Activated CD4-positive, CD25-positive, alpha-beta regulatory T cell (primary cell): ENCODE measurements at places on chromosomes 13 and 19.

DNA sequence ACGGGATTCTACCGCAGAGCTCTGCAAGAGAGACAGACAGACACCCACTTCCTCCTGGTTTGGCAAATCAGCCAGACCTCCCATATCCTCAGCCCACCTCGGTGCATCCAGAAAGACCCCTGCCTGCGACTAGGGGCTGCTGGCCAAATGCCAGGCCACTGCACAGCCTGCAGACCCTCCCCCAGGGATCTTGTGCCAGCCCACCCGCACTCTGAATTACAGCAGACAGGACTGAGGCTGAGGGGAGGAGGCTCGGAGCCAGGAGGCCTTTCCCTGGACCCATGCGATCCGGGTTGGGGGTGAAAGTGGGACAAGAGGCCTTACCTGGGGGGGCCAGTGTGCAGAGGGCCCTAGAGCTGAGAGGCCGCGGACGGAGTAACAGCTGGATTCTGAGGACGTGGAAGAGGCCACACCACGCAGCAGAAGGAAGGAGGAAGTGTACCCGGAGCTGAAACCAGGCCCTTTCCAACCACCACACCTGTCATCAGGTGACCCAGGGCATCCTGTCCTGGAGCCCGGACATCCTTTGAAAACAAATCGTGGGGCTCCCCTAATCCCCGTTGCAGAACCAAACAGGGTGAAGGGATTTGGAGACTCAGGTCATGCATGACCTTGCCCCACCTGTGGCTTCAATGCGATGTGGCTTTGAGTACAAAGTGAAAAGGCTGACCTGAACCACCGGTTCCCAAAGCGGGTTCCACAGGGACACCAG, 993 bp downstream of the FUT6 start:
- no peak for DNase-seq

DNA sequence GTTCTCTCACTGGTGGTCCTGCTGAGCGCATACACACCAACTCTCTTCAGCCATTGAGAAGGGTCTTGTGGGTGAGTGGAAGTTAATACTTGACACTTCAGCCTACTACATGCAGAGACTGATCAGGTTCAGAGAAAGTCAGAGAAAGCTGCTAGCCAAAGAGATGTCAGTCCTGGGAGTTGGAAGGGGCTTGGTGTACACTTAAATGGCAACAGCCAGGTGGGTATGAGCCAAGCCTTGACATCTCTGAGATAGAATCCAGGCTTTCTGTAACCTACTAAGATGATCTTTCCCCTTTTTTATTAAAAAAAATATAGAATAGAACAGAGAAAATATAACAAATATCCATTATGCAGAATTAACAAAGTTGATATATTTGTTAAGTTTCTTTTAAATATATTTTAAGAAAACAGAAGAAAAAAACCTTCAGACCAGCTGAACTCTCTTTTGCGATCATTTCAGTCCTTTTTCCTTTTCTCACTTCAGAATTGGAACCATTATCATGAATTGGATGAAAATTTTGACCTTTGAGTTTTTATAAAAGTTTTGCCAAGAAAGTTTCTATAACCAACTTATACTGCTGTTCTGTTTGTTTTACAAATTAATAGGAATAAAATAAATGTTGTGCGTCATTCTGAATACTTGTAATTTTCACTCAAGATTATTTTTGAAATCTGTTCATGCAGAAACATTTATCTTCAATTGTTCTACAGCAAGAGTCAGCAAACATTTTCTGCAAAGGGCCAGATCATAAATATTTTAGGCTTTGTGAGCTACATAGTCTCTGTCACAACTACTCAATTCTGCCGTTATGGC, 153.0 kb downstream of the RFC3 start:
- no peak for DNase-seq

DNA sequence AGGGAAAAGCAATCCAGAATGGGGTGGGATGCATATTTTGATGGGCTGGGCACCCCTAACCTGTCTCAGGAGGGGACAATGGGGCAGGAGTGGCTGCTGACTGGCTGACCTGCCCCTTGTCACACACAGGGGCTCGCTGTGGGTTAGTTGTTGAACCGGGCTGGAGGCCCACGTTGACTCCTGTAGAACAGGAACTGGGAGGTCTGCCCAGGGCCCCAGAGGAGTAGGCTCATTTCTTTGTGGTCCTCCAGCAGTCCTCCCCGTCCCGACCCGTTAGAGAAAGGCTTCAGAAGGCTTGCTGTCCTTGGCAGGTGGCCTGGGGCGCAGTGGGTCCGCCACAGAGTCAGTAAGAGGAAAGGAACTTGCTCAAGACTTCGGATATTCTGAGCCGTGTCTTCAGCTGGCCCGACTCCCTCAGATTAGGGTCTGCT, 70.1 kb downstream of the COL4A1 start:
- no peak for DNase-seq

GRCh38 chr19:19432732-19433131, 27.3 kb downstream of the GATAD2A start:
- no peak for DNase-seq

DNA sequence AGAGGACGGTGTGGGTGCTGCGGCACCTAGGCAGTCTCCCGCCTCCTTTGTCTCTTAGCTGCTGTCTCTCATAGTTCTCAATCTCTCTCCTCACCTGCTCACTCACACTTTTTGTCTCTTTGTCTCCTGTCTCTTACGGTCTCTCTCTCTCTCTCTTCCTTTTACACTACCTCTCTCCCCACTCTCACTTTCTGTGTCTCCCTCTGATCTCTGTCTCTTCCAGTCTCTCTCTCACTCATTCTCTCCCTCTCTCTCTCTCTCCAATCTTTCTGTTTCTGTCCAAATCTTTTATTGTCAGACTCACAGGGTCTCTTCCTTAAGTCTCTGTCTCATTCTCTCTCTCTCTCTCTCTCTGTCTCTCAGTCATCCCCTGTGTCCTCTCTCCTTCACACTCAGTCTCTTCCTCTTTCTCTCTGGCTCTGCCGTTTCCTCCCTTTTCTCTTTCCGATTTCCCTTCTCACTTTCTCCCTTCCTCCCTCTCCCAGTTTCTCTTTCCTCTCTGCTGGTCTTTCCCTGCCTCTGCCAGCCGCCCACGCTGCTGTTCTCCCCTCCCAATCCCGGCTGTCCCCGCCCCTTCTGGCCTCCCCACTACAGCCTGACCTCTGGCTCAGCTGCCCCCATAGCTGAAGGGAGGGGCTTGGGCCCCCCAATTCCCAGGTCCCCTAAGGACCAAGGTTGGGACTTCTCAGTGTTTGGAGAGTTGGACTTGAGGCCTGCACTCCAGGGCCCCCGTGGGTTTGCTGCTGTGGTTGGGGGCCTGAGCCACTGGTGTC, at the start of gene PLEKHA4:
PLEKHA4 (minus strand) TSS at position 504 of the 773 bp plus-strand sequence. CDS start 997 bp downstream, outside the sequence.
- no peak for DNase-seq

GRCh38 chr13:32895296-32895695, 120.9 kb upstream of the KL start:
- DNase-seq: no peak

DNA sequence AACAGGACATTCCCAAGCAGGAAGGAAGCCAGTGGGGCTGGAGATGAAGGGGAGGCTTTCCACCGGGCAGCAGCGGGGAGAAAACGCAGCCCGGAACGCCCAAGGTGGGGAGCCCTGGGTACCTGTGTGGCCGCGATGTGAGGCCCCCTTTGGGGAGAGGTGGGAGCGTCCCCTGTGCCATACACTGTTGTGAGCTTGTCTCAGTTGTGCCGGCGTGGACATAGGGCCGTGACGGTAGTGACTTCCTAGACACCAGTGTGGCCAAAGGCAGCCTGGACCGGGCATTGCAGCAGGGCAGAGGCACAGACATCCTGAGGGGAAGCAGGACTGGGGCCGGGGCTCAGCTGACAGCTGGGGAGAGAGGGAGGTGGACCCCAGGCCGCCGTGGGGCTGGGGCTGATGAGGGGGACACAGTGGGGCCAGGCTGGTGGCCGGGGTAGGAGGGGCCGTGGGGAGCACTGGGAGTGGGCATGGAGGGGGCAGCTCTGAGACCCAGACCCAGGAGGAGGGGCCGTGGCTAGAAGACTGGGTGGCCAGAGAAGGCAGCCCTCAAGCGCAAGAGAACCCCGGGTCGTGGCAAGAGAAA, 38.5 kb upstream of the TFDP1 start:
- DNase-seq: no peak

GRCh38 chr13:28426381-28426780, 68.5 kb downstream of the FLT1 start:
- DNase-seq: no peak

GRCh38 chr13:47853236-47853635, 147.8 kb downstream of the SUCLA2 start:
- DNase-seq: no peak

GRCh38 chr13:89982407-89983095, 1364.9 kb upstream of the MIR17HG start:
- no peak for DNase-seq

GRCh38 chr19:39729594-39729993, 8.2 kb downstream of the CLC start:
- no peak for DNase-seq

GRCh38 chr19:10079031-10079453, 7.1 kb upstream of the SHFL start:
- DNase-seq: no peak

- DNase-seq: no peak
Measured at GRCh38 chr13:81388400-81388799, 1047.5 kb upstream of the SPRY2 start.

- no peak for DNase-seq
Measured at GRCh38 chr13:42760951-42761350, 20.4 kb upstream of the FAM216B start.

GRCh38 chr13:31301119-31301518, 101.3 kb downstream of the B3GLCT start:
- DNase-seq: no peak

DNA sequence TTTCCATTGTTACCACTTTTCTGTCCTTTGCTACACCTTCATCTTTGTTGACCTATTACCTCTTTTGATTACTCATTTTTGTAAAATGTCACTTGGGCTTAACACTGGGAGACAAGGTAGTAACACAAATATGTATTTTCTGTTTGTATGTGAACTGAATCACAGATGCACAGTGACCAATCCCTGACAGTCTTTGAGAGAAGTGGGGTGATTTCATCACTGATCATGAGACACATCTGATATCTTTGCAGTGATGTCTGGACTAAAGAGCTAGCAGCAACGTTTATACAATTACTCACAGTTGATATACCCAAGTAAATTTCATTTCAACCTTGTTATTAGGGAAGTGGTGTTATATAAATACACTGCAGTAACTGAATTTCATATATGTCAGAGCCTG, 1397.4 kb upstream of the SPRY2 start:
- DNase-seq: no peak

GRCh38 chr13:23667750-23668149, 97.5 kb downstream of the TNFRSF19 start:
- no peak for DNase-seq

DNA sequence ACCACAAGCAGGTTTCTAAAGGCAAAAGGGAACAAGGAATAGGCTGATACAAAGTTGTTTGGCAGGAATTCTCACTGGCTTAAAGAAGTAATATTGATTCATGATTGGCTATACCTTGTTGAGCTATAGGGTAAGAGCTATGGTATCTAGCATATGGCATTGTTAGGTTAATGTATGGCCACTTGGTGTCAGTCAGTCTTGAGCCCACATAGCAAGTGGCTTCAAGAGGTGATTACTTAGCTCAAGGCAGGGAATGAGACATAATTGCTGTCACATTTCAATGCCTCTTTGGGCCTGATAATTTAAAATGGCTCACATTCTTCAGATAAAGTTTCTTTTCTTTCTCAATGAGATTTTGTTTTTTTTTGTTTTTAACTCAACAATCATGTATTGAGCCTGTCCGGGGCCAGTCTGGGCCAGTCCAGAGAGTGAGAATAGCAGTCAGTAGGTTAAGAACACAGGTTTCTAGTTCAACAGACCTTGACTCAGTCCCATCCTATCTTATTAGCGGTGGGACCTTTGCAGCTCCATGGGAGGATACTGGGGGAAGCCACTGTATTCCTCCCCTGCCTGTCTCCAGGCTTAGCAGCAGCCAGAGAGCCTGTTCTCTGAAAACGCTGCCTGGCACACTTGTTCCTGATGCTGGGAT, 45.8 kb upstream of the RCBTB2 start:
- DNase-seq: no peak

DNA sequence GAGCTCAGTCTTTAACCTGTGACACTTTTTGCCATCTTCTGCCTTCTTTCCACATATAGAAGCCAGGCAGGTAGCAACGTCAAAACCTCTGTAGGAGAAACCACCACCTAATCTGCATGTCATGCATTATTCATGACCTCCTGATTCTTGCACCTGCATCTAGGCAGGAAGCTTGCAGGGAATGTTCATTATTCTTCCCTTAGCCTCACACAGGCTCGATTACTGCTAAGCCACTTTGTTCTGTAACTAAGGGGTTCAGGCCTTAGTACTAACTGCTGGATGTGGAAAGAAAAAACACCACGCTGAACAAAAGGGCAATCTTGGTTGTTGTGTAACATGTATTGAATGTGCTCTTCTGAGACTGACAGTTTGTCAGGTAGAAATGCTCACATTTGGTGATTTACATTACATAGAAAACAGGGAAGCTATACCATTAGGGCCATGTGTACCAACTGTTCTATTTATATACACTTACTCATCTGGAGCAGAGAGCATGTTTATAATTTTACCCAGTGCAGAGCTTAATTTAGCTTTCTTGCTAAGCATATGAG, 366.9 kb downstream of the KLF12 start:
- DNase-seq: no peak

GRCh38 chr19:51367255-51367564, 1.0 kb upstream of the ETFB start:
- DNase-seq: no peak

- no peak for DNase-seq
Measured at GRCh38 chr19:4025317-4025716, 17.8 kb downstream of the PIAS4 start.

- DNase-seq: no peak
Measured at GRCh38 chr13:65677906-65678305, 1552.2 kb downstream of the PCDH9 start.

DNA sequence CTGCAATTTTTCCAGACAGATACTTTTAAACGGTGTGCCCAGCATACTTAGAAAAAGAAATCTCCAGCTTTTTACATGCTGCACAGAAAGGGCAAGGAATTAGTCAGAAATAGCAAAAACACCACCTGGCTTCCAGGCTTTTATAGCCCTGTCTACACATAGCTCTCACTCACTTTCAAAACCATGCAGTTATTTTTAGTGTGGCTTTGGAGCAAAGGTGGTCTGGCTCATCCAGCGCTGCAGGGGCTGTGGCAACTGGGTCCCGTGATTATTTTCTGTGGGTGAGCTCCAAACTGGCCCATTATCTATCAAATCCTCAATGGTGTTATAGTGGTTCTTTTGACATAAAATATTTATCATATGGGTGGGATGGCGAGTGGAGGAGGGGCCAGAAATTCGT, 57.0 kb downstream of the COL4A2 start:
- DNase-seq: no peak

DNA sequence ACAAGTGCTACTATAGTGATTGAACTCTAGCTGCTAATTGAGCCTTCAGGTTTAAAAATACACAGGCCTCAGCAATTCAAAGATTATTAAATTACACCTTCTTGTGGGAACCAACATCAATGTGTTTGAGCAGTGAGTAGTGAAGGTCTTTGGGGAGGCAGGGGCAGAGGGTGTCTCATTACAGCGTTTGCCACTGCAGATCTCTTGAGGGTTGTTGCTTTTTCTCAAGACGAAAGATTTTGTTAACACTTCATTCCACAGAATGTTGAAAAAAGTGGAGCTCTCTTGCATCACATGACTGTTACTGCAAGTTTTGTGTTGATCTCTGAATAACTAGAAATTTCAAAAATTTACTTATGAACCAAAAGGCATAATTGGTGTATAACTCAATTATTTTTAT, 253.6 kb downstream of the ATP8A2 start:
- DNase-seq: no peak
